ENCODE measurements at places on chromosomes 11 and 22.

DNA sequence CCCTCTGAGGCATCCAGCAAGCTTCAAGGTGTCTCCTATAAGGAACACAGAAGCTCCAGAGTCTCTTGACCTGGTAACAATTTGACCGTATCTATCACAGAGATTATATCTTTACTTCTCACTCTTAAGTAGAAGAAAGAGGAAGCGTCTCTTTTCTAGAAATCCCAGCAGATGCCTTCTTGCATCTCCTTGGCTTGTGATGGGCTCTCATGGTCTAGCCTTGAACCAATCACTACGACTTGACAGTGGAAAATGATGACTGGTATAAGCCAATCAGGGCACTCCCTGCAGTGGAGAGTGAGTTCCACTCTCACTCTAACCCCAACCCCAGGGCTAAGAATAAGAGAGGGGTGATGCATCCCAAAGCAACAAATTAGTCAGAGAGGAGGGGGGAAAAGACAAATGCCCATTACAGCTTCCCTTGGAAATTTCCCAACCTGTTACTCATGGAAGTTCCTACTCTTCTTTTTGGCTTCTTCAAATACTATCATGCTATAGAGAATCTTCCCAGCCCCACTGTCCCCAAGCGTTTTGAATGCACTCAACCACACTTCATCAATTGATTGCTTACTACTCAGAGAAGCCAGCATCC, 293.5 kb downstream of the MN1 start:
- no peak for DNase-seq

DNA sequence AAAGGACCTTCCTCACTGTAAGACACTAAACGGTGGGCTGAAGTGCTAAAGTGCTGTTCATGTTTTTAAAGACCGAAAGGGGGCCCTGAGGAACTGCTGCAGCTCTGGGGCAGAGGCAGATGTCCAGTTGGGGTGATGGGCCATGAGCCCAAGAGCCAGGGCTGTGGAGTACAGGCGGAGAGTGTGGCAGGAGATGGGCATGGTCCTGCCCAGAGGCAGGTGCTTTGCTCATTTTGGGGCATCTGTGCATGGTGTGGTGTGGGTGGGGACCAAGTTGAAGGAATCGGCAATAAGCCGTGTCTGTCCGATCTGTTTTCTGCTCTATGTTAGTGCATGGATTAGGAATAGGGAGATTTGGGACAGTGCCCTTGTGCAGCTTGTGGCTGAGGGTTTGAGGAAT, 258.3 kb downstream of the NTM start:
- DNase-seq = no peak

- no peak for DNase-seq
Measured at GRCh38 chr22:31496735-31497146, 405 bp downstream of the SFI1 start.

DNA sequence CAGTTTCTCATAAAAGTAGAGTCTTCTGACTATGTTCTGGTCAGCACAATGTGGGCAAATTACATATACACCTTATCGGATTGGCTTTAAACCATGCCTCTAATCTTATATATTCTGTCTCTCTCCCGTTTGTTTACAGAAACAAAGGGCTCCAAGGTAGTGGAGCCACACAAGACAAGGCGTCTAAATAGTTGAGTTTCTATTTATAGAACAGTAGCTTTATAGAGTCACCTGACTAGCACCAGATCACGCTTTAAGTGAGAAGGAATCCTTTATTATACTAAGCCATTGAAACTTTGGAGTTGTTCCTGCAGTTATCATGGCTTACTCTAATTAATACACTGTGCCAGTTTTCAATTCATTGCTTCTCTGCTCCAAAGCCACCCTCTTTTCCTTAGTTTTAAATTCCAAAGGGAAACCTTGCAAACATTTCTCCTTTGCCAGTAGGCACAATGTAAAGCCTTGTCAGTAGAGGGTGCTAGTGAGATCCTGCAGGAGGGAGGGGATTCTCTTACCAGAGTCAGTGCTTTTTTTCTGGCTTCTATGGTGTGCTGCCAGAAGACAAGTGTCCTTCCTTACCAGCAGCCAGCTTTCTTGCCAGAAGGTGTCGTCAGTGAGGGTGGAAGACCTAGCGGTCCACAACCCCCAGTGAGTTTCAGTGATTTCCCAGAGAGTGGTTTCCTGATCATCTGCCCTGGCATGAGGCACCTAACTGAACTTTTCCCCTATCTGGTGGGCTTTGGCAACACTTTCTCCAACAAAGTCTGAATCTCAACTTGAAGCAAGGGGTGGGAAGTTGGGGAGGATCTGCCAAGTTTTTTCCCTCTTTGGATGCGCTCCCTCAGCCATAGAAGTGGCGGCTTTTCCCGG, 71.7 kb downstream of the RAB38 start:
- DNase-seq = no peak

- peak; percentile 56 for DNase-seq
Measured at GRCh38 chr11:119368121-119369034, 13.1 kb downstream of the USP2 start.

GRCh38 chr22:31876156-31876920, 68.0 kb upstream of the YWHAH start:
- no peak for DNase-seq

DNA sequence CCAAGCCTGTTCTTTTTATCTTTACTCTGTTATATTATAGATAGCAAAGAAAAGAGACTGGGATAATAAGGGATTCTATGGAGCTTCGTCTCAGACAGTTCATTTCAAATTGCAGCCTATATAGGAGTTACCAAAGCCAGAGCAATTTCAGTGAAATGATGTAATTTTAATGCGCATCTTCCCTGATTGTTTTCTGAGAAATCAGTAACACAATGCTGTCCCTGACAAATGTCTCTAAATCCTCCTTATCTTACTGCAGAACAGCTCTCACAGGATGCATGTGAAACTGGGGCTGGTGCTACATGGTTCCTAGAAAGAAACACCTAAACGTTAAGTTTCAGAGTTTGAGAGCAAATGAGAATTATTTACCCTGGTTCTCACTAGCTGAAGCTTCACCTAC, 467.9 kb upstream of the ANO3 start:
- DNase-seq = no peak

- DNase-seq = peak; percentile 19
Measured at GRCh38 chr22:49240016-49240380, 587.7 kb downstream of the BRD1 start.

- DNase-seq = no peak
Measured at GRCh38 chr11:73429121-73429750, 53.0 kb downstream of the RELT start.

GRCh38 chr22:43944670-43945430, 10.4 kb upstream of the SAMM50 start:
- no peak for DNase-seq

DNA sequence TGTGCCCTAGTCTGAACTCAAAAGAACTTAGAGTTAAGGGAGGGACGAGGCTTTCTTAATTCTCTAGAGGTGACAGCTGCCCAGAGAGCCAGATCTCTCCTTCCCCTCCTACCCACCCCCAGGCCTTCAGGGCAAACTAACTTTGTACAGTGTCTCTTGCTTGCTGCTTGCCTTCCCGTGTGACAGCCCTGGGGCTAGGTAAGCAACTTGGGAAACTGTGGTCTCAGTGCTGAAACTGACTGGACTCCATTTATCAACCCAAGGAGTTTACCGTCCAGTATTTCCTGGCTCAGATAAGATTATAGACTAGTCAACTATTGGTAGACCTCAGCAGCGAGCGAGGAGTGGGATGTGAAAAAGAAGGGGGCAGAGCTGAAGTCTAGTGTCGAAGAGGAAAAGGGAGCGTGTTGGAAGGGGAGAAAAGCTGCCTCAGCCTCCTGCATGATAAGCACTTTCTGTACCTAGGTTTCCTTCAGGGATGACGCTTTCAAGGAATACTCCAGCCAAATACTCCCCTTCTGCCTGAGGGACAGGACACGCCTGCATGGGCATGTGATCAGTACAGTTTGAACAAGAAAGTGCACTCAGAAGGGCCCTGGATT, 43.3 kb upstream of the WEE1 start:
- DNase-seq = no peak

DNA sequence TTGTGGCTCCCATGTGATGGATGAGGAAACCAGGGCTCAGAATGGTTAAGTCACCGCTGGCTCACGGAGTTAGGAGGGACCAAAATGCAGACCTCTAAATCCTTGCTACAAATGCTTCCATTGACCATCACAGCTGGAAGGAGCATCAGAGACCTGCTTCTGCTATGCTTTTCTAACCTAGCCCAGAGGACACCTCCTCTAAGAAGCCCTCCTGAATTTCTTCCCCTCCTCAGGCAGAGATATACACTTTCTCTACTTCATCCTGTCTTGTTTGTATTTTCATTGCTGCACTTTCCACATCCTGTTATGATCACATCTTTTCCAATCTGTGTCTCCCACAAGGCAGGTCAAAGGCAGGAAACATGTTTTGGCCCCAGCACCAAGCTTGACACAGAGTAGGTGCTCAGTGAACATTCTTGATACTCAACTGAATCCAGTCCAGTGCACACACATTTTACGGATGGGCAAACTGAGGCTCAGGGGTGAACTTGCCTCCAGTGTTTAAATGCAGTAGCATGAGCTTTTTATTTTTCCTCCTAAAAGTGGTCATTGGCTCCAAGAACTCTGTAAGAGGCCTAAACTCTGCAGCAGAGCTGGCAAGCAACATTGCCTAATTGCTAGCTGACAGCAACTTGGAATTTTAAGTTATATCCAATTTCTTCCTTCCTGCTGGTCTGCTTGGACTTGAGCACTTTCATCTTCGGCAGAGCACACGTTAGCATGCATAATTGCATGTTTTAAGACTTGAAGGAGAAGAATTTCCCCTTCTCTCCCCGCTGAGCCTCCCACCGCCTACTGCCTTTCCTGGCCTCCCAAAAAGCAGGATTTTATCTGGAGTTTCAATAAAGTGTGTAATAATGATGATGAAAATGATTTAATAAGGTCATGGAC, 12.7 kb downstream of the SCUBE1 start:
- no peak for DNase-seq

GRCh38 chr22:31178859-31179258, 18.9 kb downstream of the RNF185 start:
- no peak for DNase-seq

DNA sequence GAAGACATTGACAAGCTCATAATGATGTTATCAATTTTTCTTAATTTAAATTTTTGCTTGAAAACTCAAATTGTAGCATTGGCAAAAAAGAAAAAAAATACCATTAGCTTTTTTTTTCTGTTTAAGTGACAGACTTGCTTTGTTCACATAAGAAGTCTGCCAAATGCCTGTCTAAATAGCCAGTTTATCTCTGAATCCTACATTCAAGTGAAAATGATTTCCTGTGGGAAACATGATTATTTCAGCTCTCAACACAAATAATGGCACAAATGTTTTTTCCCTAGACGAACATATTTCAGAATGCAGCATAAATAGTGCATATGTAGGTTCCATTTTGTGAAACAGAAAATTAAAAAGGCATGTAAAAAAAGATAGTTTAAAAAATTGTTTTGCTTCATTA, 23.5 kb downstream of the TYR start:
- DNase-seq = no peak

DNA sequence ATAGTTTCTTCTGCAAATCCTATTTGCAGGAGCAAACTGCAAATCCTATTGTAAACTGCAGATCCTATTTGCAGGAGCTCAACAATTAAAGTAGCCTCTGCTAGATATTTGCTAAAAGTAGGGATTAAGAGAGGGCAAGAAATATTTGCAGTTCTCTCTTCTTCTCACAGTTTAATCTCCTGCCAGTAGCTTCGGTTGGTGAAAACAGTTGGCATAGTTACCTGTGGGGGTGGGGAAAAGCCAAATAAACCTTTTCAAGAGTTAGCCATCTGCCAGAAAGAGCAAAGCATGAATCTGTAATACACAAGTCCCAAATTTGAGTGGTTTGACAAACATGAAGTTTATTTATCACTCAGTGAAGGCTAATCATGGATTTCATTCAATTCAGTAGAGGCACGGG, 942.5 kb downstream of the JRKL start:
- no peak for DNase-seq

GRCh38 chr22:47201996-47202818, 439.8 kb downstream of the TBC1D22A start:
- peak; percentile 26 for DNase-seq

GRCh38 chr11:68146704-68147474, 25.7 kb upstream of the CHKA start:
- peak; percentile 74 for DNase-seq

DNA sequence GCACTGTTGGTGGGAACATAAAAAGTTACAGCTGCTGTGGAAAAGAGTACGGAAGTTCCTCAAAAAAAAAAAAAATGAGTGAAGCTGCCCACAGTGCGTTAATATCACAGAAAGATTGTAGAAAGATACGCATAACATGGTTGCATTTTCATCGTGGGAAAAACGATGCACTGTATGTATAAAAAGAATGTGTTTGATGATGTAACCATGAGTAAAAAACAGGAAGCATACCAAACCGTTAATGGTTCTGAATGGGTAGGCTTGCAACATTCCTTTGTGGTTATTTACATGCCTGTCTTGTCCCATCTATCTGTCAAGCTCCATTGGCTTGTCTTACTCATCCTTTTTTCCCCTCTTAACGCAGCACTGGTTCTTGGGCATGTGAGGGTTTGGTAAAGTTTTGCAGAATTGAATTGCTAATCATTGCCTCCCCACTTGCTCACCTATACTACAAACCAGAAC, 33.8 kb upstream of the DKK3 start:
- DNase-seq = no peak

DNA sequence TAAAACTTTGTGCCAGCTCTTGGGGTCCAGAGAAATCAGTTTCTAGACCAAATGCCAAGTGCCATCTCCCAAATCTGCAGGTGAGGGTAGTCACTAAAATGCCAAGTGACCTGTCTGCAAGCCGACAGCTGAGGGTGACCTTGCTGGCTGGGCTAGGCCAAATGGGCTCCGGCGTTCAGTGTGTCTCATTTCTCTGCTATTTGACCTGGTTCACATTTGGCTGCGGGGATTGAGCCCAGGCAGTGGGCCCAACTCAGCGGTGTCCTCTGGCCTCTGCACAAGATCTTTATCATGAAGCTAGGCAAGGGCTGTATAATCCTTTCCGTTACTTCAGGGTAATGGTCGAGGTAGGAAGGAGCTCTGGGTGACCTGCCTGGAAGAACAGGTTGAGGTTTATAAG, 87.5 kb downstream of the SNX19 start:
- no peak for DNase-seq

DNA sequence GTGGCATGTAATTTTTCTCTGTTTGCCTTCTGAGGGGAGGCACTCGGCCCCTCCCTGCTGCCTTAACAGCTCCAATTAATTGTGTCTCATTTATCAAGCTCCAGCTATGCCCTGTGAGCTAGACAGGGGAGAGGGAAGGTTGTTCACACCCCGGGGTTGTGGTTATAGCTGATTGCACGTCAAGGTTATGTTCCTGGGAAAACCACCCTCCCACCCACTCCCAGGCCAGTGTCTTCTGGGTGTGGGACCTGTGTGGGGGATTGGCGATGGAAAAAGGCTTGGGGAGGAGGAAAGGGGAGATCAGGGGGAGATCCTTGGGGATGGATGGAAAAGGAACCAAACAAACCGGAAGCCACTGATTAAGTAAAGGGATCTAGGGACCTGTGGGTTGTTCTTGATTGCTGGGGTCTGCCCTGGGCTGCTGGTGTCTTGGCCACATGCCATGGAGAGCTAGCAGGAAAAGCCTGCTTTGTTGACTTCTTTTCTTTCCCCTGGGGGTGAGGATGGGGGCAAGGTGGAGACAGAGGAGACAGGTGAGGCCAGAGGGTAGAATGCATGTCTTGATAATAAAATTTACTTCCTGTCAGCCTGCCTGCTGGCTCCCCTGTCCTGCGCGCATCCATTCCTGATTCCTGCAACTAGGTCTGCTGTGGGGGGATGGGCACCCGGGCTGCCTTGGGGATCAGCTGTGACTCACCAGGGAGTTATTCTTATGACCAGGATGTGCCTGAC, 13.5 kb upstream of the SORL1-AS1 start:
- no peak for DNase-seq

GRCh38 chr11:65152122-65152521, 17.8 kb upstream of the SYVN1 start:
- no peak for DNase-seq
